ENCODE measurements at places on chromosomes 6 and 20.

- no peak for DNase-seq
These were observed 179.2 kb downstream of the PKHD1 start for GRCh38 chr6:51908243-51908642.

DNA sequence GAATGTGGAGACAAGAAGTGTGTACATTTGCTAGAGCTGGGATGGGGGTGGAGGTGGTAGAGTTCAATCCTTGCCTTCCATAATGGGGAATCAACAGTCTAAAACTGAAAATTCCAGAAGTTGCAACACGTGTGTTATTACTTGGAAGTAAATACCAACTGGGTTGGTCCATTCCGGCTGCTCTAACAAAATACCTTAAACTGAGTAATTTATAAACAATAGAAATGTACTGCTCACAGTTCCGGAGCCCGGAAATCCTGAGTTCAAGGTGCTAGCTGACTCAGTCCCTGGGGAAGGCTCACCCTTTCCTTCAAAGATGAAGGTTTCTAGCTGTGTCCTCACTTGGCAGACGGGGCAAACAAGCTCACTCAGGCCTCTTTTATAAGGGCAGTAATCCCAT lies 59.0 kb downstream of the RIN2 start:
- DNase-seq: no peak

DNA sequence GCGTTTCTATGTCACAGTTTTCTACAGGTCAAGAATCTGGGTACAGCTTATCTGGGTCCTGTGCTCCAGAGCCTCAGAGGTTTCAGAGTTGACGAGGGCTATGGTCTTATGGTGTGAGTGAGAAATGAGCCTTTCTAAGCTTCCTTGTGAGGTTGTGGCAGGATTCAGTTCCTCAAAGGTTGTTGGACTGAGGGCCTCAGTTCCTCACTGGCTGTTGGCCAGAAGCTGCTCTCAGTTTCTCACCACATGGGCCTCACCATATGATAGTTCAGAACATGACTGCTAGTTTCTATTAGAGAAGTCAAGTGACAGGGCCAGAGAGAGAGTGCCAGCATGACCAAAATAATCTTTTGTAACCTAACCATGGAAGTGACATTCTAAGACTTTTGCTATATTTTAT lies 96.1 kb downstream of the NUS1 start:
- DNase-seq: no peak

GRCh38 chr6:16559071-16559470 lies 202.2 kb downstream of the ATXN1 start:
- no peak for DNase-seq

- no peak for DNase-seq
These were observed 15.9 kb downstream of the NDUFAF5 start for GRCh38 chr20:13800728-13801134.

DNA sequence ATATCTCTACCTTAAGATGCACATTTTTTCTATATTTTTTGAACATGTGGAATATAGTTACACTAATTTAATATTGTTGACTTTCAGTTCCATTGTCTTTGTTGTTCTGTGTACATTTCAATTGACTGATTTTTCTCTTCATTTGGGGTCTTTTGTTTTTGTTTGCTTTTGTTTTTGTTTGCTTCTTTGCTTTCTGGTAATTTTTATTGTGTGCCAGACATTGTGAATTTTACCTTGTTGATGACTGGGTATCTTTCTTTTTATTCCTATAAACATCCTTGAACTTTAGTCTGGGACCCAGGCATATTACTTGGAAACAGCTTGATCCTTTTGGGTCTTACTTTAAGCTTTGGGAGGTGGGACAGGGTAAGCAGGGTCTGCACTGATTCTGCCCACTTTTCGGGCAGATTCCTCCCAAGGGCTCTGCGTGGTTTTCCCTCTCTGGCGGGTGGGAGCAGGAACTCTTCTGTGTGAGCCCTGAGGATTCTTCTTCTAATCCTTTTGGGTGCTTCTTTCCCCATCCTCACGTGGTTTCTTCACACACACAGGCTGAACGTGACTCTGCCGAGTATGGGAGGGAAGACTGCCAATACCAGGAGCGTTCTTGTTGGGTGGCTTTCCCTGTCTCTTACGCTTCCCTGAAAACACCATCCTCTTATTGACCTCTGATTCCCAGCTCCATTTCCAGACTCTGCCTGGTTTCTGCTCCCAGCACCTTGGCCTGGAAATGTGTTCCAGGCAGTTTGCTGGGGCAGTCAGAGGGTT lies 200.5 kb downstream of the ARID1B start:
- DNase-seq: no peak

GRCh38 chr20:34472246-34472925 lies 43.8 kb upstream of the DYNLRB1 start:
- DNase-seq: no peak

DNA sequence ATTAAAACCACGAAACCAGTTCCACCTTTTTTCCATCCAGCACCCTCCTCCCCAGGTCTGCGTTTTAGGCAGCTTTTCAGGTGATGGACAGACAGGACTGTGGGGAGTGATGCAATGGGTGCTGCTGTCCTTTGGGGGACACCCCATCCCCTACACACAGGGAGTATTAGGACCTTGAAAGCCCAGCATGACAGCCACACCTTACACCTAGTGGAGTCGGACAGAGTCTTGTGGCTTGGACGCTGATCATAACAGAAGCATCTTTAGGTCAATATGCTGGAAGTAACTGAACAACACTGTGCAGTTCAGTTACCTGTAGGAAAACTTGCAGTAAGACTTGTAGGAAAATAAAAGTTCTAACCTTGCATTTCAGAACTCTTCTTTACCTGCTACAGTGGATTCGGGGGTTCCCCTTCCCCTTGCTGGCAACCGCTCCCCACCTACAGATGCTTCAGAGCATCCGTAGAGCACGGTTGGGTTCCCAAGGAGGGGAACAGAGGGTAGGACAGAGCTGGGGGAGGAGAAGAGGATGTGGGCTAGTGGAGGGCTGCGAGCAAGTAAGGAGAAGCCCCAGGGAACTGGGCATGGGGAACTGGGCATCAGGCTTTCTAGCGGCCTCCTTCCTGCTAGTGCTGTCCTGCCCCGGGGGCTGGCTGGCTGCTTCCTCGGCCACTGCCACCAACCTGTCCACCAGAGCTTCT lies 31.7 kb downstream of the PLEKHG1 start:
- DNase-seq: no peak

DNA sequence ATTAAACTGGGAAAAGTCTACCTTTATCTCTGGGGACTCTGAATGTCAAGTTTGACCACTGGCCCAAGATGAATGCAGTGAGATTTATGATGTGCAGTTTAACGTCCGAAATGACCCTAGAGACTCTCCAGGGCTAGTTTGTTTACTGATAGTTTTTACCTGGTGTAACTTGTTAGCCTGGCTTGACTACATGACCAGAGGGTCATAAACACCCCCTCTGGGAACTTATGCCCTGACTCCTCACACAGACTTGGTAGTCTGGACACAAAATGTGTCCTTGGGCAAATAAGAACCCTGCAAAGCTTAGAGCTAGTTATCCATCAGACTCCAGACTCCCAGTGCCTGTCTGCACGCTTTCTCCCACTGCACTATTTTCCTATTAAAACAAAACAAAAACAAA lies 606.5 kb downstream of the HACE1 start:
- no peak for DNase-seq

DNA sequence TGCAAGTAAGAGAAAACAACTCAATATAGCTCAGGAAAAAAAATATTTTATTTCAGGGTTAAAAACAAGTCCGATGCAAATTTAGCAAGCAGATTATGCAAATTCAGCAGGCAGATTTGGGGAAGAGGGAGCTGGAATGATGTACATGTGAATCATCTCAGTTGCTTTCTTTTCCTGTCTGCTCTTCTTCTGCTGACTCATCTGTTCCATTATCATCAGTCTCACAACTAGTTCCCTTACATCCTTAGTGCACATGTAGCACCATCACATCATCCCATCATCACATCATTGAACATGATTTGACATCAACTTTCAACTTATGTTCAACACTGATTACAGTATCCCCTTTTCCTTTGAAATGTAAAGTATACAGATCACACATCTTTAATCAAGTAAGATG lies 11.5 kb upstream of the DEFB113 start:
- no peak for DNase-seq

GRCh38 chr20:35497780-35498189 lies 31.7 kb downstream of the C20orf173 start:
- DNase-seq: peak; percentile 24

DNA sequence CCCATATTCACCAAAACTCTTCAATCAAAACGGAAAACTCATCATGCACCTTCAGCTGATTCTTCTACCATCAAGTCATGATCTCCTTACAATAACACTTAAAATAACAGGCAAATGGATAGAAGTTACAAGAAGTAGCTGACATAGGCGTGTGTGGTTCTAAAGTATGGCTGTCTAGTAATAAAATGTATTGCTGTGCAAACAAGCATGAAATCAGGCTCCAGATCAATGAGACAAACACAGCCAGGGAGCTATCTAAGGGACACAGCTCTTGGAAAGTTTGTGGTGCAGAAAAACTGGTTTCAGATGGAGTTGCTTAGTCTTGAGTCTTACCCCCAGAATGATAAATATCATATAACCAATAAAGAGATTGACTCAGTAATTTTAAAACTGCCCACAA lies 434.8 kb upstream of the NOX3 start:
- no peak for DNase-seq

DNA sequence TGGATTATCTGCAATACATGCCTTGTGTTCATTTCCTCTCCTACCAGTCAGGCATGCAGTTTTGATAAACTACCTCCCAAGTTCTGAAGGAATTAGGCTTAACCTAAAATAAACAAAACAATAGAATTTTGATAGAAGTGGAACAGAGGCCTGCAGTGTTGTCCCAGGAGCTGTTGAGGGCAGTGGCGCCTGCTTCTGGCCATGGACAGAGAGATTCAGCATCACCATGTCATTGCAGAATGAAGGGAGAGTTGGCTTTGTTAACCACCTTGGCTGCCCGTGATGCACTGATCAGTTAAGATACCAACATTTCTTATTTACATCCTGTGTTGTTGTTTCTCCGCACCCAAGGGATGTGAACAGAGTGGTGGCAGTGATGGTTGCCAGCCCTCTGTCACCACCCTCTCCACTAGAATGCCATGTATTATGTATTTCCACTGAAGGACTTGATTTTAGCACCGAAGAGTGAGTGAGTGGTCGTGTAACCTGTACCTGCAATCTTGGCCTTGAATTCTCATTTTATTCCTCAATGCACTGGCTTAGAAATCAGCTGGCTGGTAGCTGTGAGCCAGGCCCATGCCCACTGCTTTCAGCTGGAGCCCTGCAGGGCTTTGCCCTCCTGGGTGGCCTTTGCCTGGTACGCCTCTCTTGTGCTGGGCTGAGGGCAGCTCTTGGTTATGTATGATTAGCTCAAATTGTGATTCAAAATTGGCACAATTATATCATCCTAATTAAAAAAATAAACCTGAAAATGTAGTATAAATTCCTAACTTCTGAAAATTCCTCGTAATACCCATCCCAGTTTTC lies 56.5 kb downstream of the SHLD1 start:
- DNase-seq: no peak

DNA sequence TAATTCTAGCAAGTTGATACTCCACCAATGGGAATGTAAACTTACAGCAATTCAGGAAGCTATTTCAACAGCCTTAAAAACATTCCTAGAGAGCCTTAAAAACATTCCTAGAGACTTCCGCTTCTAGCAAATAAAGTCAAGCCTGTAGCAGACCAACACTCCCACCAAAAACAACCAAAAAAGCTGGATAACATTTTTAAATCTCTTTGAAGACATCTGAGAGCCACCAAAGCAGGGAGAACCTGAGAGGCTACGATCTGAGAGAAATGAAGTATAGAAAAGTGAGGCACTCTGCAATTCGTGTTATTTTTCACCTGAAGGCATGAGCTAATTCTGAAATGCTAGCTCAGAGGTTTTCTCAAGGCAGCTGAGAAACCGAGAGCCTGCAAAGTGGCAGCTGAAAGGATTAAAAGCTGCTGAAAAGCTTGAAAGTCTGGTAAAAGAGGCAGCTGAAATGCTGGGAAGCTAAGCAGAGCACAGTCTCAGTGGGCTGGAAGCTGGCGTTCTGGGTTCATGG lies 20.9 kb downstream of the GPR63 start:
- no peak for DNase-seq

- no peak for DNase-seq
These were observed 863.0 kb upstream of the GJE1 start for GRCh38 chr6:141269684-141270083.

DNA sequence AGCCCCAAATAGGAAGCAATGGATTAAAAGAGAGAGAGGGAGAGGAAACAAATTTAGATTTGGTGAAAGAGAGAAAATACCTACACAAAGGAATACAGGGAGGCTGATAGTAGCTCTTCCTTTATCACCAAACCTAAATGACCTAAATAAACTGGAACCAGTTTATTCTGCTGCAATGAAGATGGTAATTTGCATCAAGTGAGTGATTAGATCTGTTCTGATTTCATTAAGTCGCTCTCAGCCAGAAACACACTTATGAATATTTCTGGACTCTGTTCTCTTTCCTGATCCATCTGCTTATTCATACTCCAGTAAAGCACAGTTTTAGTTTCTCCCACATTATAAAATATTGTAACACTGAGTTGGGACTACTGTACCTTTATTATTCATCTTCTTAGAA lies 83.4 kb upstream of the BMP5 start:
- no peak for DNase-seq

DNA sequence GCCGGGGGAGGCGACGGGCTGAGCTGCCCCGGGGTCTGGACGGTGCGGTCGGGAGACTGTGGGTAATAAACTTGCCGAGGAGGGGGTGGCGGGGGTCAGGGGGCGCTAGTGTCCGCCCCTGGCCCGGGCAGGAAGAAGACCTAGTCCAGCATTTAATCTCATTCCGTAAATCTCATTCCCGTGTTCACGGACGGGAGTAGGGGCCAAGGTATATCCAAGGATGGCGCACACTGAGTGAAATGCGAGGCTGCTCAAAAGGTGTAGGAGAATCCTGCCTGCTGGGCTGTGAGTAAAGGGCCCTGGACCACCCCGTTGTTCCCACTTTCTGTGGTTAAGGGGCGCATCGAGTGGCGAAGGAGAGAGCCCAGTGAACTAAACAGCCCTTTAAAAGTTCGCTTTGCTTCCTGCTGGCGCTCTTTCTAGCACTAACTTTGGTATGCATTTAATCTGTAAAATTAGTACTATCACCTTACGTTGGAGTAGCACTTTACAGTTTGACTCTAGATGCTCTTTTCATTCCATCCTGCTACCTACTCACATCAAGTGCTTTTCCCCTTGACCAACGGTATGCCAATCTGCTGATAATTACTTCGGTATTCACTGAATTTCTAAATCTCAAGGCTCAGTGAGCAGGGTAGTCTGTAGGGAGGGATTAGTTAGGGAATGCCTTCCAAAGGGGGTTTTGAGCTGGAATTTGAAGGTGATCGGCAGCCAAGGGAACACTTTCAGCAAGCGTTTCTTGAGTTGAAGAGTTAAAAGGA lies 730 bp downstream of the PARD6B start:
- DNase-seq: no peak

DNA sequence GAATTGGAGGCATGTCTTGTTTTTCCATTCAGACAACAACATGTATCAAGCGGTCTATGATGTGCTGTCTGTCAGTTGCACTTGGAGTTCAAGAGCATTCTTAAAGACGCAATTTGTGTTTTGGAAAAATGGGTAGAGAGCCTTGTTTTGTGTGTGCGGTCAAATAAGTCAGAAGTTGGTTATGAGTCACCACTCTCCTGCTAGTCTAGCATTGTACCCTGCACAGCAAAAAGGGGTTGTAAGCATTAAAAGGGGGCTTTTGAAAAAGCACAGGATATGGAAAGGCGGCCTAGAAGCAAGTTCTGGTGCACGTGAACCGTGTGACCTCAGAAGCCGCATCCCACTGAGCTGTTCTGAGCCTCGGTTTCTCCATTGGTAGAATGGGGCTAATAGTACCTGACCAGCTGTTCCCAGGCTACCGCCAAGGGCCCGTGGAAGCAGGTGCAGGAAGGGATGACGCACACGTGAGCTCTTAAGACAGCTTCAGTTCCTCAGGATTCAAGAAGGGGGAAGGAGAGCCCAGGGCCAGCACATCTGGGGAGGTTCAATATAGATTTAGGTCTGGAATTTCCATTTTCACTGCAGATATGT lies 61.6 kb upstream of the SNX9 start:
- DNase-seq: no peak

Measured in substantia nigra (tissue), 51 donors.